Fibroblast of gingiva (primary cell): ENCODE measurements at places on chromosomes 7 and 10.

GRCh38 chr7:38306171-38306570, 32.7 kb upstream of the TARP start:
- peak; percentile 72 for DNase-seq

DNA sequence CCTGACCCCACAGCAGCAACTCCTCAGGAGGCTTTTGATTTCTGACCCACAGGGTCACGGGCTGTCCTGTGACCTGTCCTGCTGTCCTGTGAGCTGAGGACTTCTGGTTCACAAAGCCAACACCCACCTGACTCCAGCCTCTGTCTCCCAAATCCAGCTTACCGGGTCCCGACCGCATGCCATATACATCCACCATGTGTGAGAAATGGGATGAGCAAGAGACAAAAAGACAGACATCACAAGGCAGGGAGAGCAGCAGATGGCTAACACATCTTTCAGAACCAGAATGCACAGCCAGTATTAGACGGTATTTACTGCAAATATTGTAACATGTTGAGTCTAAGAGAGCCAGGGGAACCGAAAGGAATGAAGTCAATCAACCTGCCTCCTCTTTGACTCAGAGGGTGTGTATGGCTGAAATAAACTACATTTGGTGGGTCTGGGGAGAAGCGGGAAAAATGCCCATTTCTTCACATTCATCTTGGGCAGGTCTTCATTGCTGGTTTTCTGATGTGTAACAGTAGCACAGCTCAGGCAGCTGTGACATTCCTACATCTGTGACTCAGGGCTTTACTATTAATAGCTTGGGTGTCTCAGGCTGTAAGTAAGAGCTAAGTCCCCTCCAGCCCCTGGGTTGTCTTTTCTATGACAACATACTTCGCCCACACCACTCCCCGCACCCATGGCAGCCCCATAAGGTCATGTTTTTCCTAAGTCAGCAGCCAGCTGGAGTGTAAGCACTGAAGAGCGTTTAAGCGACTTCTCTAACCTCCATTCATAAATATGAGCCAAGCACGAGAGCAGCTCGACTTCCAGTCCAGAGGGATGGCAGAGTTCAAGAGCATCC, 25.0 kb downstream of the ABLIM1 start:
- peak; percentile 31 for DNase-seq

DNA sequence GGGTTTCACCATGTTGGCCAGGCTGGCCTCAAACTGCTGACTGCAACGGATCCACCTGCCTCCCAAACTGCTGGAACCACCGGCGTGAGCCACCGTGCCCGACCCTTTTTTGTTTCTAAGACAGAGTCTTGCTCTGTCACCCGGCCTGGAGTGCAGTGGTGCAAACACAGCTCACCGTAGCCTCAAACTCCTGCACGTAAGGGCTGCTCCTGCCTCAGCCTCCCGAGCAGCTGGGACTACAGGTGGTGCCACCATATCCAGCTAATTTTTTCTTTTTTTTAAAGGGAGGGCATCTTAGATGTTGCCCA, 36.4 kb downstream of the ADAP1 start:
- DNase-seq = no peak

DNA sequence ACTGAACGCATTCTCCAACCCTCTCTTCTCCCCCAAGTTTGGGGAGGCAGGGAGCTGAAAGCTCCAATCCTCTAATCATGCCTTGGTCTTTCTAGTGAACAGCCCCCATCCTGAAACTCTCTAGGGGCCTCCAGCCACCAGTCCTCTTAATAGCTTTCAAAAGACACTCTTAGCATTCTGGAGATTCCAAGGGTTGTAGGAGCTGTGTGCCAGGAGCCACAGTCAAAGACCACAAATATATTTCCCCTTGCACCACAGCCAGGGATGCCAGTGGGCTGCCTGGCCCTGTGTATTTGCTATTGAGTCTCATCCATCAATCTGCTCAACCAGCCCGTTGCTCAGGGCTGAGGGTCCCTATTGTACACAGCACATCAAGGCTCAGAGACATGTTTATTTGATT, 18.5 kb upstream of the MLXIPL start:
- no peak for DNase-seq

GRCh38 chr10:112026438-112026837, 157.1 kb downstream of the GPAM start:
- DNase-seq = no peak

DNA sequence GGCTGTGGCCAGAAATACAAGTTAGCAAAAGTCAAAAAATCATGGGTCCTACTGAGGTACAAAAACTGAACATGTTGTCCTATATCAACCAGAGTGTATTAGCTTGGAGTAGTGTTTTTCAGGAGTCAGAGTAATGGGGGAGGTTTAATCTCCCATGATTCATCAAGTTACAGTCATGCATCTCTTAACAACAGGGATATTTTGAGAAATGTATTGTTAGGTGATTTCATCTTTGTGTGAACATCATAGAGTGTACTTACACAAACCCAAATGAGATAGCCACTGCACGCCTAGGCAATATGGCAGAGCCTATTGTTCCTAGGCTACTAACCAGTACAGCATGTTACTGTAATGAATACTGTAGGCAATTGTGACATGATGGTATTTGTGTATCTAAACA, 14.9 kb upstream of the TES start:
- DNase-seq = no peak

- DNase-seq = no peak
These were observed 7.9 kb upstream of the MYL10 start for GRCh38 chr7:101636822-101637623.

DNA sequence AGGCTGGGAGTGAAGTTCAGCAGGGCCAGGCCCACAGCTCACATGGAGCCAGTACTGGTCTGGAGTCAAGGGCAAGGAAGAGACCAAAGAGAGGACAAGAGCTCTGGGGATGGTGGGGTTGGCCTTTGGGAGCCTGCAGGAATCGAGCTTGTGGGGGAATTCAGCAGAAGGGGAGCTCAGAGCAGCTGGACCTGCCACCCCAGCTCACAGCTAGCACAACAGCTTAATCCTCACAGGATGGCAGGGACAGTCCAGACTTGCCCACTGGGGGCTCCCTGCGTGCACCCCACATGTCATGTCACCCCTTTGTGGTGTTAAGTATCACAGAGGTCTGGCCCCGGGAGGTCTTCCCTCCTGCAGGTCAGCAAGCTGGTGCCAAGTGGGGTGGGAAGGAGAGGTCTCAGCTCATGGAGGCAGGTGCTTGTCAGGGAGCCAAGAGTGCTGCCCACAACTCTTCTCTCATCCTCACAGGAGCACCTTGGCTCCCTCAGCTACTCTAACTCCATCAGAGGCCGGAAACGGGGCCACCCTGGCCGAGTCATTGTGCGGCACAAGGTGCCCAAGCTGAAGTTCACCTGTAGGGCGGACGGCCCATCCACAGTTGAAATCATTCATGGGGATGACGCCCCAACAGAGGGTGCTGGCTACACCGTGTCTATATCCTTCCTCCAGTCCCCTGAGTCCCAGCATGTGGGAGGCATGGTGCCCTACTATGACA, 22.5 kb downstream of the CUZD1 start:
- DNase-seq = no peak

- peak; percentile 100 for DNase-seq
These were observed 256.5 kb downstream of the FRMD4A start for GRCh38 chr10:14074062-14074884.

- no peak for DNase-seq
These were observed 2.6 kb downstream of the PPP1R35 start for GRCh38 chr7:100433592-100434296.

GRCh38 chr10:124600051-124600880, 138.6 kb downstream of the LHPP start:
- no peak for DNase-seq

GRCh38 chr7:122893486-122893885, 7.2 kb upstream of the CADPS2 start:
- DNase-seq = no peak

DNA sequence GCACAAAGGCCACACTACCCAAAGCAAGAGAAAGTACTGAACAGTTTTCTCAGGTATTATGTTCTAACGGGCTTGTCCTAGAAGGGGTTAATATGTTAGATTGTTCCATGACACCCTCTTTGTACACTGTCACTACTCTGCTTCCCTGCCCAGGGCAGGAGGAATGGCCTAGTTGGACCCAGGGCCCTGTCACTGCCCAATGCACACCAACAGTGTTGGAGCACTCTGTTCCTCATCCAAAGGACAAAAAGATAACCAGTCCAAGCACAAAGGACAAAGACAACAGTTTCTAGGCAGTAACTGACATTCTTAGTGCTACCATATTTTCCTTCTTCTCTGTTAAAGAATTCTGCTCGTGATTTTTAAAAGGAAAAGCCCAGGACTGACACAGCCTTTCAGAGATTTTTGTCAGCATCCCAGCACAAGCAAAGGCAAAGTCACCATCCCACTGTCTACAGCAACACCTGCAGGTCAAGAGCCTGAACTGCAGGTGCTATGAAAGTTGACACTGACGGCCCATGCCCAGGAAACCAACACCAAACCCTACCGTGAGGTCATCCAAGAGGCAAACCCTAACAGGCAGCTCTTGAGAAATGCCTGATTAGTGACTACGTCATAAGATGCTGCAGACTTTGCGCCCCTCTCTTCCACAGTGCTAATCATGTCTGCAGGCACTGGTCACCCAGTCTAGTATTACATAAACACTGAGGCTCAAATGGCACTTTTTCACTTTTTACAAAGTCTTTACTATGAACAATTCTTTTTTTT, 13.2 kb downstream of the NUDCD3 start:
- DNase-seq = peak; percentile 79

GRCh38 chr10:314871-315270, 179.6 kb downstream of the ZMYND11 start:
- no peak for DNase-seq

GRCh38 chr7:134809616-134810015, 30.2 kb downstream of the CALD1 start:
- no peak for DNase-seq

DNA sequence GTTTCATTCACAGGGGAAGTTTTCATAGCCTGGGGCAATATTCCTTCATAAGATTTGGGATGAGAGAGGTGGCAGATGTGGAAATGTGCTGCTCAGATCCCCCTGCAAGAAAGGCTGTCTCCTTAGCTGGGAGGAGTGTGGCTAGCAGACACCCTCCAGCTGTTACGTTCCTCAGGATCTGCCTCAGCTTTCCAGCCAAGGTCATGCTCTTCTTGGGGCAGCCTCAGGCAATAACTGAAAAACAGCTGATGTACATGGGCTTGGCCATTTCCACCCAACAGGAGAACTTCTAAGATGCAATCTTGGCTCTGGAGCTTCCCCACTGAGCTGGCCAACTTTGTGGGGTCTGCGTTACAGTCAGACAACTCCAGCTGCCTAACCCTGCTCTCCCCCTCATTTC, 51.3 kb upstream of the SEPTIN7 start:
- no peak for DNase-seq

- DNase-seq = no peak
These were observed 410.3 kb downstream of the TYW1 start for GRCh38 chr7:67406976-67407375.

DNA sequence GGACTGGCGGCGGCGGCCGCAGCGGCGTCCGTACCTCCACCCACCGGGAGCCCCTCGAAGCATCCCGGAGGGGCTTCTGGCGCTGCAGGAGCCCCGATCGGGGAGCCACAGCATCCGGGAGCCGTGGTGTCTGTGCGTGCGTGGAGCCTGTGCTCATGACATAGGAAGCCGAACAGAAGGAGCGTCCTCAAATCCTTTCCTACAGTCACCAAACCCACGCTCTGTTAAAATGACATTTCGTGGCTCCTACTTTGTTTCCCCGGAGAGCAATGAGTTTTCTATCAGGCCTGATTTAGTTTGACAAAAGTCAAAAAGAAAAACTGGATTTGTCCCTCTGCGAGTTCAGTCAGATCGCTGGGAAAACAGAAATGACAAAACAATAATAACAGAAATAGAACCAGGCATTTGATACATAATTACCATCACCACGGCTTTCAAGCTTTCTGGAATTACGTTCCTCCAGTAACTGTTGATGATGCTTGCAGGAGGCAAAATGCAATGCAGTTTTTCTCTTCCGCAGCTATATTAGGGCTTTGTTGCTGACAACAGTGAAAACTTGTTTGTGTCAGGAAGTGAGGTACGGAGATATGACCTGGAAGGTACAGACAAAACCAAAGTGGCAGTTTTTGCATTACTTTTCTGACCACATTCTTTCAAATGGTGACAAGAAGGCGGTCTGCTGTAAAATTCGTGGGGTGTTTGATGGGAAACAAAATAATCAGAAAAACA, 219.3 kb upstream of the MKLN1 start:
- peak; percentile 47 for DNase-seq

- no peak for DNase-seq
These were observed 498.3 kb downstream of the SORCS3 start for GRCh38 chr10:105139363-105139896.

GRCh38 chr7:122736183-122736582, 33.5 kb upstream of the RNF148 start:
- no peak for DNase-seq

- peak; percentile 9 for DNase-seq
These were observed 812 bp downstream of the PROSER2 start for GRCh38 chr10:11823989-11824346.

- no peak for DNase-seq
These were observed 22.3 kb downstream of the TYW1 start for GRCh38 chr7:67018940-67019339.

- DNase-seq = no peak
These were observed 36.5 kb downstream of the PDSS1 start for GRCh38 chr10:26733750-26734568.

DNA sequence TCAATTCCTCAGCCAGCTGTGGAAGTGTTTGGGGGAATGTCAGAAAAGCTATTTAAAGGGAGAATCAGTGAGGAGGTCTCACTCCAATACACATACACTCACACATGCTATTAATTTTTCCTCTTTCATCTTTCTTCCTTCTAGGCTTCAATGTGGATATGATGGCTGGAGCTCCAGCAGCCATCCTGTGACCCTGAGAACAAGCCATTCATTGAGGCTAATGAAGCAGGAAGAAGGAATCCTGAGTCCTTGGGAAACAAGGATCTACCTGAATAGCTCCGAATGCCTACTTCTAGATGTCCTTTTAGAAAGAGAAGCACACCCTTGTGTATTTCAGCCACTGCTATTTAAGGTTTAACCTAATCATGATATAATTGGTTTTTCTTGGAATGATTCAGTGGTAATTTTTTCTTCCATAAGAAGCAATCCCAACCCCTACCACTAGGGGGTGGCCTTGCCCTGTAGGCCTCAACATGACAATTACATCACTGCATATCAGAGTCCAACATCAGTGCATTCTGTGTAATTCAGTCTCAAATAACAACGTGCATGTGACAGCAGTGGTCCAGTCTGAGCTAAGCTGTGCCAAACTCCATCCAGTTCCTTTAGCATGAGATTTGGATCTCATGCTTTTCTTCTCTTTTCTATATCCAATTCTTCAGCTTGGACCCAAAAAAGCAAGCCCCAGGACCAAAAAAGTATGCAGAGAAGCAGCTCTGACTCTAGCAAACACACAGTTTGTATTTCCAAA, 85.3 kb upstream of the ANKRD1 start:
- DNase-seq = peak; percentile 72

DNA sequence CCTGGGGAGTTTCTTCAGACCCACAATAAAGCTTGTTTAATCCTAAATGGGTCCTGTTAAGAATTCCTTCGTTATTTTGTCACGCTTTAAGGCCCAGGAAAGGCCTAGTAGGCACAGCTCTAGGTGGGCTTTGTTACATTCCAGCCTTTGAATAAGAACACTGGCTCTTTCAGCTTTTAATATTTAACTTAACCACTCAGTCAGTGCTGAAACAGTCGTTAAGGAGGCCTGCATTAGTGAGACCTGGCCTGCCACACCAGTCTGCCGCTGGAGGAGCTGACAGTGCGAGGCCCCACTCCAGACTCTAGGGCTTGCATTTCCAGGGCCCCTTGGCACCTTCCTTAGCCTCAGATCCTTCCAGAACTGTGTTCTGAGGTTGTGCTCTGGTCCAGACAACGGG, 351.4 kb downstream of the GLRX3 start:
- no peak for DNase-seq

- DNase-seq = no peak
These were observed 2.3 kb upstream of the SLC29A3 start for GRCh38 chr10:71316786-71317160.
